IPS DF 6.9 (cell line): ENCODE measurements at places on chromosomes 11 and 22.

- DNase-seq = no peak
Measured at GRCh38 chr11:115060840-115061239, 382.5 kb downstream of the NXPE2 start.

DNA sequence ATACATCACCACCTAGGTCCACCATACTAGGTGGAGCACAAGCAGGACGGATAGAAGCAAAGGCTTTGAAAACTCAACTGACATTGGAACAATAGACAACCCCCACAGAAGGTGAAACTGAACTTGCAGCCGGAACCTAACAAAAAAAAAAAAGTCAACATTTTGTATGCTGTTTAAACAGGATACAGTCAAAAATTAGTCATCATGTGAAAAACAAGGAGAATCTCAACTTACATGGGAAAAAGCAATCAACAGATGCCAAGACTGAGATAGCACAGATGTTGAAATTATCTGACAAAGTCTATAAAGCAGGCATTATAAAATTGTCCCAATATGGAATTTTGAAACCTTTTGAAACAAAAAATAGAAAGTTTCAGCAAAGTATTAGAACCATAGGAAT is 123.8 kb downstream of the RAB38 start:
- no peak for DNase-seq

GRCh38 chr22:30829901-30830550 is 135.4 kb downstream of the OSBP2 start:
- DNase-seq = no peak

DNA sequence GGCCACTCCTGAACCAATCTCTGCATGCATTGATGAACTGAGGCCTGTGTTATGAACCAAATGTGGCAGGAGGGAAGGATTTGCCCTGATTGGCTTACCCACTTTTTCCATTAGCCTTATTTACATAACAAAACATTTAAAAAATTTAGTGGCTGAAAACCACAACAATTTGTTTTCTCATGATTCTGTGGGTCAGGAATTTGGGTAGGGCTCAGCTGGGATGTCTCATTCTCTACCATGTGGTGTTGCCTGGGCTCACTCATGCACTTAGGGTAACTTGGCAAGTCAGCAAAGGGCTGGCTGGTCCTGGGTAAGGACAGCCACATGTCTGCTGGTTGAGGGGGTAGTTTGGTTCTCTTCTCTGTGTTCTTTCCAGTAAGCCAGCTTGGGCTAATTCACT is 35.1 kb upstream of the CYP2R1 start:
- no peak for DNase-seq

DNA sequence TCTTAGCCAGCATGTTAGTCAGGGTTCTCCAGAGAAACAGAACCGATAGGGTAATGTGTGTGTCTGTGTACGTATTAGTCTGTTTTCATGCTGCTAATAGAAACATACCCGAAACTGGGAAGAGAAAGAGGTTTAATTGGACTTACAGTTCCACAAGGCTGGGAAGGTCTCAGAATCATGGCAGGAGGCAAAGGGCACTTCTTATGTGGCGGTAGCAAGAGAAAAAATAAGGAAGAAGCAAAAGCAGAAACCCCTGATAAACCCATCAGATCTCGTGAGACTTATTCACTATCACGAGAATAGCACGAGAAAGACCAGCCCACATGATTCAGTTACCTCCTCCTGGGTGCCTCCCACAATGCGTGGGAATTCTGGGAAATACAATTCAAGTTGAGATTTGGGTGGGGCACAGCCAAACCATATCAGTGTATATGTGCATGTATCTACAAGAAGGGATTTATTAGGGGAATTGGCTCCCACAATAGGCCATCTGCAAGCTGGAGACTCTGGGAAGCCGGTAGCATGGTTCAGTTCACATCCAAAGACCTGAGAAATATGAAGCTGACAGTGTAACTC is 173.7 kb upstream of the NECTIN1 start:
- DNase-seq = no peak

GRCh38 chr11:72209101-72209500 is 7.5 kb upstream of the FOLR2 start:
- DNase-seq = no peak

DNA sequence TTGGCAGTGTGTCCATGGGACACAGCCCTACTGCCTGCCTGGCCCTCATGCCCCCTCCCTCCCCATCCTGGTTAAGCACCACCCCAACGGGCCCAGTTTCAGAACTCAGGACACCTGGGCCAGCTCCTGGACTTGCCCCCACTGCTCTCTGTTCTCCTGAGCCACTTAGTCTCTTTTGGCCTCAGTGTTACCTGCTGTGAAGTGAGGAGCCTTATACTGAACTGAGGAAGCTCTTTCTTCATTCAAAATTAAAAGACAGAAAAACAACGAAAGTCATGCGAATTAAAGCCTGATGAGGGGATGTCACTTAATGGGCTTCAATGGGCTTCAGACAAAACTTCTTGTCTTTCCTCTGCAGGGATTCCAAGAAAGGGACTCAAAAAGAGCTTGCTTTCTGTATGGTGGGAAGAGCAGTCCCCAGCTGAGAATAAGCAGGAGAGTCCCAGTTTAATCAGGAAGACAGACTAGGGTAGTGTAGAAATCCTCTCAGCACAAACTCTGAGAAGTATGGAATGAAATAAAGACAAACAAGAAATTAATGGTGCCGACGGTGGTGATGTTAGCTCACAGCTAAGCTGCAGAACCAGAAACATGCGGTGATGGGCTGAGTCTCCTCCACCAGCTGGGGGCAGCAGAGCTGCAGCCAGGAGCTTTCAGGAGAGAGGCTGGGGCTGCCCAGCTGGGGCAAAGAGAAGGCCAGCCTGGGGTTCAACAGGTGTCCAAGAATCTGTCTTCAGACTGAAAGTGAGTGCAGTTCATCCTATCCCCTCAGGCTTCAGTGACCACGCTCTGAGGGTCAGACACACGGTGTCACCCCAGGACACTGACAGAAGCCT is 101.0 kb downstream of the GGTLC2 start:
- no peak for DNase-seq

- DNase-seq = no peak
Measured at GRCh38 chr22:17985606-17986005, 38.8 kb downstream of the MICAL3 start.

GRCh38 chr11:46896719-46897406 is 21.5 kb downstream of the LRP4 start:
- DNase-seq = no peak

GRCh38 chr11:128905345-128906184 is 14.4 kb downstream of the KCNJ5 start:
- DNase-seq = no peak

- DNase-seq = peak; percentile 27
Measured at GRCh38 chr11:77590194-77590782, 535 bp downstream of the AQP11 start.

- DNase-seq = no peak
Measured at GRCh38 chr22:40509401-40510134, 127.0 kb downstream of the MRTFA start.

DNA sequence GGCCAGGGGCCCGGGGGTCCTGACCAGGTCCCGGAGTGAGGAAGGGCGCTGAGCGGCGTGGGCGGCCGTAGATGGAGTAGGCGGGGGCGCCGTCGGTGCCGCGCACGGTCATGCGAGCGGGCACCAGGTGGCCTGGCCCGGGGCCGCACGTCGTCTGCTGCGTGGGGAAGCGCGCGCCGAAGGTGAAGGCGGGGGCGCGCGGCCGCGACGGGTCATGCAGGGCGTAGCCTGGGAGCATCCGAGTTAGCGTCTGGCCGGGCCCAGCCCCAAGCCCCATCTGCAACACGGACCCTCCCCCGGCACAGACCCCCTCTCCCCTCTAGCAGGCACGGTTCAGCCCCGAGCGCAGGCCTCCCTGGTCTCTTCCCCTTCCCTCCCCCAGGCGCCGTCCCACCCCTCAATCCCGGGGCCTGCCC is 1.7 kb upstream of the TYMP start:
- DNase-seq = no peak

- DNase-seq = no peak
Measured at GRCh38 chr11:8314916-8315315, 51.2 kb upstream of the LMO1 start.

GRCh38 chr11:9267680-9268079 is 2.5 kb upstream of the DENND5A start:
- no peak for DNase-seq

GRCh38 chr11:132057266-132057665 is 686.9 kb downstream of the NTM start:
- DNase-seq = no peak

DNA sequence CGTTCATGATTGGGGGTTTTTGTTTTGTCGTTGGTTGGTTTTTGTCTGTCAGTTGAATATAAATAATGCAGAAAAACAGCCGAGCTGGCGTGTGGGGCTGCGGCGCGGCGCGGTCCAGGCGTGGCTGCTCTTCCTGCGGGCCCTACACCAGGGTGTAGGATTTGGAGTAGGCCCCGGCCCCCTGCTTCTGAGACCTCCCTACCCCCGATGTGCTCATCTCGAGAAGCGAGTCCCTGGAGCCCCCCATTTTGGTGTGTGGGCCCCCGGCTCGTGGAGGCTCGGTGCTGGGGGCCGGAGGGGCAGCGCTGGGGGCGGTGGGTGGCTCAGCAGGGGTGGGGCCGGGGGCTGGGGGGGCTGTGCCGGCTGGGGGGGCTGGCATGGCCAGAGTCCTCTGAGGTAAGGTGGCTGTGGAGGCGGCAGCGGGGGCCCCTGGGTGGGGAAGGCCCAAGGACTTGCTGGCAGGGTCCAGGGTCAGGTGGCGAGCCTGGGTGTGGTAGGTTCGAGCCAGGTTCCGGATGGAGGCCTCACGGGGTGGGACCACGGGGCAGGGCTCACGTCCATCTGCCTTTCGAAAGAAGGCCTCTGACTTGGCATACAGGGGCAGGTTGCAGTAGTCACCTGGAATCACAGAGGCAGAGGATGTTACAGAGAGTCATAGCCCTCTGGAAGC is 100.7 kb downstream of the CEP164 start:
- no peak for DNase-seq

- DNase-seq = no peak
Measured at GRCh38 chr11:26121466-26121865, 210.5 kb upstream of the ANO3 start.

GRCh38 chr11:59102259-59102765 is 4.7 kb upstream of the FAM111B start:
- DNase-seq = peak; percentile 47

GRCh38 chr22:20805972-20806471 is 32.1 kb downstream of the SERPIND1 start:
- no peak for DNase-seq

GRCh38 chr11:4821021-4821420 is at the start of gene OR51F2:
Gene OR51F2 (plus strand): TSS chr11:4821321. CDS start chr11:4821422, 101 bp downstream.
- no peak for DNase-seq

DNA sequence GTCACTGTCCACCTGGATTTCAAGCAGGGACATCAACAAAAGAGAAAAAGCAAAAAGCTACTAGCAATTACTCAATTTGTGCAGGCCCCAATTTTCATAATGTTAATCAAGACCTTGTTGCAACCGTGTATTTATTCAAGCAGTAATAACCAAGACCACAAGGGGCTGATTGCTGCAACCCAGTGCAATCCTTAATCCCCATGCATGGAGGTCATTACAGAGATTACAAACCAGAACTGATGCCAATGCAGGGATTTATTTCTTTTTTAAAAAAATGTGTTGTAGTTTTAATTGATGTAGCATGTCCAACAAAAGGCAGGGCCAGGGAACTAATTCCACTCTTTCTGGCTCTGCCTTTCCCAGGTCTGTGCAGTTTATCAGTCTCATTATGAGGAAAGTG is 18.4 kb downstream of the TECTA start:
- no peak for DNase-seq

DNA sequence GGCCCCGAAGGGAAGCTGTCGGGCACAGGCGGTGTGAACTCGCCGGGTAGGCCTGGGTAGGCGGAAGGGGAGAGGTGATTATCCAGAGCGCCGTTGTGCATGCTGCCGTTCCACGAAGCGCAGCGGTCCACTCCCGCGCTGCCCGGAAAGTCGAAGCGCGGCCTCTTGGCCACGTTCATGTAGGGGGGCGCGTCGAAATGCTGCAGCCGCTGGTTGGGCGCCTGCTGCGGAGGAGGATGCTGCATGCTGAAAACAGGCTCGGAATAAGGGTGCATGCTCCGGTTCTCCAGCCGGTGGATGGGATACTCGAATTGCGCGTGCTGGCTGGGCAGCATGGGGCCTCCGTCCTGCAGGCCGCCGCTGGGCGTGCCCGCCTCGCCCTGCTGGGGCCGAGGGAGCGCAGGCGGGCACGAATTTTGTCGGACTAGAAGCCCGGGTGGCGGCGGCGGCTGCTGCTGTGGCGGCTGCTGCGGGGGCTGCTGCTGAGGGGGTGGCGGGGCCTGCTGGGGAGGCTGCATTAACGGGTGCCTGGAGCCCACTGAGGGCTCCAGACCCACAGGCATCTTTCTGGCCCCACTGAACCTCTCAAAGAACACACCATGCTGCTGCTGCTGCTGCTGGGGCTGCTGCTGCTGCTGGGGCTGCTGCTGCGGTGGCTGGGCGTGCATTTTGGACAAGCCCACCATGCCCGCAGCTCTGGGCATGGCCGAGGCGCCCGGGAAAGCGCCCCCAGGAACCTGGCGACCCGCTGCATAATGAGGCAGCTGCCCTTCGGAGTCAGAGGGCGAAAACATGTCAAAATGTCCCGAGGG is 2.3 kb downstream of the MN1 start:
- DNase-seq = no peak

DNA sequence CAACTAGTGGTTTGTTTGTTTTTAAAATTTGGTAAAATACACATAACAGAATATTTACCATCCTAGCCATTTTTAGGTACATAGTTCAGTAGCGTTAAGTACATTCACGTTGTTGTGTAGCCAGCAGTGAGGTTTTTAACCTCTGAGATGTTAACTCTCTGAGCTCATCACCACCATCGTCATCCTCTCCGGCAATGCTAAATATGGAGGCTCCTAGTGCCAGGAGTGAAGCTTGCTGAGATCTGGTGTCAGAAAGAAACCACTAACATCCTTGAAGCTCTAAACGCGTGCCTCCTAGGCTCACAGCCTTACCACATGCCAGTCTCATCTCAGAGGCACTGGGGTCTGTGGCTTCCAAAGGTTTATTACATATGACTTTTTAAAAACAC is 330.2 kb upstream of the B3GAT1 start:
- no peak for DNase-seq

GRCh38 chr11:103878646-103879045 is 157.8 kb upstream of the DDI1 start:
- no peak for DNase-seq

- DNase-seq = no peak
Measured at GRCh38 chr11:1482581-1483444, 3.8 kb downstream of the MOB2 start.

- DNase-seq = no peak
Measured at GRCh38 chr11:105582497-105582896, 27.4 kb upstream of the GRIA4 start.

DNA sequence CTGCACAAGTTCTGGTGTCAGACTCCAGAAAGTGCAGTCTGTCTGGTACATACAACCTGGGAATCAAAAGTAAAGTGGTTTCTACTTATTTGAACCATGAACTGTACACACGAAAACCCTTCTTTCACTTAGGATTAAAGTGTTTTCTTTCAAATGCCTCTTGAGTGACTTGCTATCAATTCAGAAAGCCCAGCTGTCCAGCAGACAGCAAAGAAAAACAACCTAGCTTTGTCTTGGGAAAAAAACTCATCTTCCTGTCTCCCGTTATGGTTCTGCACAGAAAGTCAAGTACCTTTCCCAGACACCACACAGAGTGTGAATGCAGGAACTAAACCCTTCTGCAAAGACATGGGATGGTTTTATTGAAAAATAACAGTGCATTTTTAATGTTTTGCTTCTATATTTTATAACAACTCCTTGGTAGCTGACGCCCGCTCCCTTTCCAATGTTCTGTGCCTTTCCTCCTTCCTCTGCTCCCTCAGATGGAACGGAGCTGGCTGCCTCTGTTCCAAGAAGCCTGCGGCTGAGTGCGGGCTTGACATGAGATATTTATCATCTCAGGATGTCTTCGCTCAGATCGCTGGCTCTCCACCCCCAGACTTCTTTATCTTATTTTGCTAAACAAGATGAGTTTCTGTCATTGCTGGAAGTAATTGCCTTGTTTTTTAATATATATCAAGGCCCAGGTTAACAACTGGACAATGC is 322.3 kb upstream of the B3GAT1 start:
- no peak for DNase-seq
